ENCODE measurements at places on chromosomes 12 and 14. TPM values are rescaled to one million over a fixed set of nuclear protein-coding genes. Genes with fewer than 3 reads are reported as not detected.

DNA sequence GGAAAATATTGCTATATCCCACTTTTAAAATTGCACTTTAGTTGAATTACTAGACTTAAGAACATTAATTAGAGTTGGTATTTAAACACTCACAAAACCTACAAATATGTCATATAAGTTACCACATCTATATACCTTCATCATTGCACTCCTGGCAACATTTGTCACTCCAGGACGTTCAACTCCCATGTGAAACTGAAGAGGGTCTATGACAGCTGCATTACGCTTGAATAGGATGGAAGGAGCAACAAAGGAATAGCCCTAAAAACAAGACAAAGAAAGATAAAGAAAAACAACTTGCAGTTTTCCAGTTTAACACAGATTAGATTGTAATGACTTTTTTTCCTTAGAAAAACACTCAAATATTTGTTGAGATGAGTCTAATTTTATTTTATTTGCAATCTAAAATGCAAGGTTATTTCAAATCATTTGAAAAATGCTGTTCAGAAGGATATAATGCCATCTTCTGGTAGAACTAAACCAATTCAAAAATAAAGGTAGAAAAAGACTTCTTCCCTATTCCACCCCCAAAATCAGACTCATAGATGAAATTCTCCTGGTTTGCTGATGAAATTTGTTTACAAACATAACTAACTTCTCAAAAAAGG, 84.3 kb upstream of the TTC7B start:
- no peak for DNase-seq

TEAD4 gene
- total RNA-seq = 51.2 TPM

DNA sequence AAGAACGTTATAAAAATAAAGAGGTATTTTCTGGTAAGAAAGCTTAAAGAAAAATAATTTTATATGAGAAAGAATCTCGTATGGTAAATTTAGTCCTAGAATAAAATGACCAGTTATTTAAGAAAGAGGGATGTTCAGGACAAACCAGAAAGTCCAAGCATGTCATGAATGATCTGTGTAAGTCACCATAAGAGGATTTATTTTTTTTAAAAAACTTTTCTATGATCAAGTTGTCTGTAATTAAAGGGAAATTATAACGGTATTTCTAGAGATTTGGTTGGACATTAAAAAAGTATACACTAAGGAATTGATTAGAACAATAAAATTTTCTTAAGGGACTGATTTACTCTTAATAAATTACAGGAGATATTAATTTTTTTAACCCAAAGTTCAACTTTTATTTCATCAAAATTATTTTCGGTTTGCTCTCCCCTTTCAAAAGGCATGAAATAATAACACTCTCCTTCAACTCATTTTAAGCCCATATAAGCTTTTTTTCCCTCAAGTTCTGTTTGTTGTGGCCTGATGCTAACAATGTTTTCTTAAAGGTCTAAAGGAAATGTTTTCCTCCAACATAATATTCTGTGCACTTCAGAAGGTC, 49.9 kb upstream of the CPSF6 start:
- no peak for DNase-seq

GRCh38 chr14:96267916-96268315, 11.9 kb downstream of the BDKRB1 start:
- DNase-seq = no peak

DNA sequence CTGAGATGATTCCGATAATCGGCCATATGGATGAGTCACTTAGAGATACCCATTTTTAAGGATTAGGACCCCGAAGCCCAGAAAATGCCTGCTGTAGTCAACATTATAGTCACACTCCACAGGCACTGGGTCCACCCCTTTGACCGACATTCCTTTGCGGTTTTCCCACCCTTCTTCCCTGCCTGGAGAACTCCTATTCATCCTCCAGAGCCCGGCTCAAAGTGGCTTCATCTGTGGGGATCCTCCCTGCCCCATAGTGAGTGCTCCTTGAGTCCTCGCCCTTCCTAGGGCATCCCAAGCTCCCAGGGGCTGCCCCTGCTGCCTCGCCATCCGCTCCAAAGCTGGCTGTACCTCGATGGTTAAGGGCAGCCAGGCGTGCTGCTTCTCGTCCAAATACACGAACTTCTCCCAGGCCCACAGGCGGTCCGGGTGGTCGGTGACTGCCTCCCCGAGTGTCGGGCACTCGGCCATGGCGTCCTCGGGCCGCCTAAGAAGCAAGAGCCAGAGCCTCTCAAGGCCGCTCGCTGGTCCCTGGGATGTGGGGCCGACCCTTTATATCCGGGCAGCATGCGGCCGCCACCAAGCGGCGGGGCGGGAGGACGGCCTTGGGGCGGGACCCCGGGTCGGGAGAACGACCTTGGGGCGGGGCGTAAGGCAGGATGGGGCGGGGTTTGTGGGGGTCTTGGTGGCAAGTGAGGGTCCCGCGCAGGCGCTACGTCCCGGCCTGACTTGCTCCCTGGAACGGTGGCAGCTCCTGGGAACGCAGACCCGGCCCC, at the start of gene TCL1A:
TCL1A (minus strand) TSS at position 530 of the 776 bp plus-strand sequence; CDS start at position 471, 59 bp downstream.
- DNase-seq = no peak

DNA sequence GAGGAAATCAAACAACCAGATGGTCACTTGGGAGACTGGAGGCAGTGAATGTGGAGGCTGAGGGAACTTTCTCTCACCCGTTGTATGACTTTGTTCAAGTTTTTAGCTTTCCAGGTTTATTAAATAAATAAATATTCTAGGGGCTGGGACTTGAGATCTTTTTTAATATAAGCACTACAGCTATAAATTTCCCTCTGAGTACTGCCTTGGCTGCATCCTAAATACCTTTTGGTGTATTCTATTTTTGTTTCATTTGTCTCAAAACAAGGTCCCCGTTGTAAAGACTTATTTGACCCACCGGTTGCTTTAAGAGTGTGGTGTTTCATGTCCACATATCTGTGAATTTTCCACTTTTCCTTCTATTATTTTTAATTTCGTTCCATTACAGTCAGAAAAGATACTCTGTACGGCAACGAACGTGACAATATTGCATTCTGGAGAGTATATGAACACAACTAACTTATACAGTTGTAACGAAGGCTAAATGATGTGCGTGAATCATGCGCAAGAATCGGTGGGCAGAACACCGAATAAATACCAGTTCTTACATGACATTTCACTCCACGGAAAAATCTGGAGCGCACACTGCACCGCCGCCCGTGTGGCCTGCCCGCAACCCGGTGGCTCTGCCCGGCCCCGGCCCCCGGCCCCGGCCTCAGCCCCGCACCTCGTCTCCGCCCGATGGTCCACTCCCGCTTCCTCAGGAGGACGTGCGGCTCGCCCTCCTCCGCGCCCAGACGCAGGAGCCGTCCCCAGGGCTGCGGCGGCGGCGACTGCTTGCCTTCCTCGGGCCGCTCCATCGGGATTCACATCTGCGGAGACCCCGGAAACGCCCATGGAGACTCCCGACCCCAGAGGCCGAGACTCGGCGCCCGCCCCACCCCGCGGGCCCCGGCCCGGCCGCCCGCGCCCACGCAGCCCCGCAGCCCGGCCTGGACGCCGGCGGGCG, 602 bp downstream of the CHFR start:
- DNase-seq = peak; percentile 11

DNA sequence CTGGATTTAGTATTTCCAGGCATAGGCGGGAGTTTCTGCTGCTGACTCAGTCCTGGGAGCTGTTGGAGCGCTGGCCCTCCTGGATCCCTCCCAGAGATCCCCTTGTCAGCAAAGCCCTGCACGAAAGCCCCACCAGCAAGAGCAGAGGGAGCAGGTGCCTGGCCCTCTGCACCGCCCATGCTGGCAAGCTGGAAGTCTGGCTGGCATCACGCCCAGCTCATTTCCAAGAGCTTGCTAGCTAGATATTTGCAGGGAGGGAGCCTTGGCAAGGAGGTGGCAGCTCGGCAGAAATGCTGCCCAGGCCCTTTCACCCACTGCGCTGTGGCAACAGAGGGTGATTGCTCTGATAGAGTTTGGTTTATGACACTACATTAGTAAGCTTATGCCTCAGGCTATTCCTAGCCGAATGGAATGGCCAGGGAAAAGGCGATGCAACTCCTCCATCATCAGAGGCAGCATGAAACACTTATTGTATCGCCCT, 193.9 kb downstream of the EMP1 start:
- DNase-seq = no peak

DNA sequence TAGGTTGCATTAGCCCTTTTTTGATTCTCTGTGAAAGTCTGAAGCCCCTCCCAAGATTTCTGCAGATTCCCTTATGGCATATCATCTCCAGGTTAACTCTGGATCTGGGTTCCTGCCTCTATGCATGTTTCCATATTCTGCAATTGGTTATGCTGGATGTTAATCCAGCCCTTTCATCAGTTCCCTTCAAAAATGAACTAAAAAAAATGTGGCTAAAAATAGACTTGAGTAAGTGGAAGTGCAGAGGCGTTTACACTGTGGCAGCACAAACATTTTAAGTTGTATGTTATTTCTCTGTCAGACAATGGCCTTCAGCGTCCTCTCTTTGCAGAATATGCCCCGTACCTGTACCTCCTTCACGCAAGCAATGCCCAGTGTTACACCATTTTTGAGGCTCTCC, 11.4 kb downstream of the MGST1 start:
- DNase-seq = no peak

DNA sequence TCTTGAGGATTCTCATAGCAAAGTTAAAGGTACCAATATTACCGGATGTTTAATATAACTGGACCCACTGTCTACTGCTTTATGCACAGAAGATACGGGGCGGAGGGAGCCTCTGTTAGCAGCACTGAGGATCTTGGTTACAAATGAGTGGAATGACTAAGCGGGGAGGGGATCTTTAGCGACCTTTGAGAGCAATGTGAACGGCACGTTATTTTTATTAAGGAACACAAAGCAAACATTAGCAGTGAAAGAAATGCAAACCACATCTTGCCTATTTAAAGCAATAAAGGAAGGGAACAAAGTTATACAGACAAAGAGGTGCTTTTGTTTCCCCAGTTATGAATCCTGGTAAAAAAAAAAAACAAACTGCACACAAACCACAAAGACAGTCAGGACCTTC, 27.1 kb upstream of the PRMT8 start:
- DNase-seq = no peak

- no peak for DNase-seq
Observed at GRCh38 chr12:34343766-34344165, 321.5 kb downstream of the ALG10 start.

DNA sequence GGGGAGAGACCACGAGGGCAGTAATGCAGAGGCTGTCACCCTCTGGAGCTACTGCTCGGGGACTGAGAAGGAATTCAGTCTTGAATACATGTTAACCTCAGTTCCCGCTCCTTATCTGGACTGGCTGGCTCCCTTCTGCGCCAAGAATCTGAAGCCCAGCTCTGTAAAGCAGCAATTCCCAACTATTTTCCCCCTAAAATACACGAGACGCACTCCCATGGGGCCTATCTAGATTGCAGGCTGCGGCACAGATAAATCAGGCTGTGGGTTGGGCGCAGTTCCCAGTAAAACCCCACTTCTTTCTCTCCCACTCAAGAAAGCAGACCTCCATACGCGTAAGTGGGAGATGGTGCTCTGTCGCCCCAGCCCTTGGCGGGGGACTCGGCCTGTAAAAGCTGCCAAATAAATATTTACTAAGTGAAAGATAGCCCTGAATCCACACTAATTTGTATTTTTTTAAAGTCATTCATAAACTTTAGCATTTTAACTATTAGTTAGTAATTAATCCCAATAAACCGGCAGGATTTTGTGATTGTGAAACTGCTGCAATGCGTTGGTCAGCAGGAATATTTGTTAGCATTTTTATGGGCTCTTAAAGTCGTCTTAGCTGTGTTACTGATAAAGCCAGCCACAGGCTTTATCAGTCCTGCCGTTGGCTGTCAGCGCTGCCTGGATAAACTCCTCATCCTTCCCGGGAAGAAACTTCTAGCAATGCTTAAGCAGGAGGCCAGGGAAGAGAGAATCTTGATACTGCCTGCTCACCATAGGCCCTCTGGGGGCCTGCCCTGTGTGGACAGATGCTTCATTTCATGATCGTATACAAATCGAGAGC, 17.8 kb downstream of the FBXL14 start:
- no peak for DNase-seq

- DNase-seq = peak; percentile 84
Observed at GRCh38 chr12:52741375-52742195, 35.6 kb downstream of the KRT76 start.

- no peak for DNase-seq
Observed at GRCh38 chr14:101878211-101878821, 86.1 kb upstream of the DYNC1H1 start.

DNA sequence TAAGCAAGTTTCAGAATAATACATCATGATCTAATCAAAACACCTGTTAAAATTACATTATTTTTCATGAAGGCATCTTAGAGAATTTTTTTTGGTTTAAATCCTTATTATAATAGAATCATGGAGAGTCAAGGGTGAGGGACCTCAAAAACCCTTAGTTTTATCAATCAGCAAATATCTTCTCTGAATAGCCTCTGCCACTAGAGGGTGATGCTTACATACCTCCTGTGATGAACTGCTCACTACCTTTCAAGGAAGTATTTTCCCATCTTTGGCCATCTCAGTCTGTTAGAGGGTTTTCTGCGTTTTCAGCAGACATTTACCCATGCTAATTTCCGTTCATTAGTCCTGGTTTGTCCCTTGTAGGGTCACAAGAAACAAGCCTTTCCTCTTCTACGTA, 200.2 kb downstream of the TRHDE start:
- no peak for DNase-seq

- DNase-seq = no peak
Observed at GRCh38 chr14:22497144-22497423, 91.9 kb downstream of the DAD1 start.

BRAP gene
- total RNA-seq = 18.4 TPM

CRADD gene
- 18.8 TPM for total RNA-seq

PTPRB gene
- 4.5 TPM for total RNA-seq

KRT74 gene
- not detected for total RNA-seq

- DNase-seq = no peak
Observed at GRCh38 chr14:22689199-22689598, 45.0 kb upstream of the OR6J1 start.

MIP gene
- total RNA-seq = not detected

CLEC4C gene
- total RNA-seq = not detected

- DNase-seq = no peak
Observed at GRCh38 chr12:47078086-47078395, 1.4 kb upstream of the PCED1B start.

GAS2L3 gene
- 32.9 TPM for total RNA-seq

DNA sequence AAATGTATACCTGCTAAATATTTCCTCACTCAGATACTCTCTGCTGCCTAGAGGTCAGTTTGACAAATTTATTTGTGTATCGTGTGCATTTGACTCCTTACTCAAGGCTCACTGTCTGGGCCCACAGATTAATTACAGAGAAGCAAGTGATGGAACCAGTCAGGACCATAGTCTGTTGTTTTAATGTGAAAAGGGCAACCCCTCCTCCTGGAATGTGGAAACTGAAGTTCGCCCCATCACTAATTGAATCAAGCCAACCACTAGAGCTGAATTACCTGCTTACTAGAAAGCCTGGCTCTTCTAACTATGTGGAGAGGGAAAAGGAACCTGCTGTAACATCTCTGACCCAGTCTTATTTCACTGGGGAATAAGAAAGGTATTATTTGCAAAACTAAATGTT, 199.9 kb upstream of the KRR1 start:
- no peak for DNase-seq

- DNase-seq = no peak
Observed at GRCh38 chr14:32330351-32331111, 1.4 kb downstream of the AKAP6 start.

KRT78 gene
- total RNA-seq = 0.21 TPM
